Pulmonary artery endothelial cell (primary cell): ENCODE measurements at places on chromosomes 1 and 21. TPM values are rescaled to one million over a fixed set of nuclear protein-coding genes. Genes with fewer than 3 reads are reported as not detected.

DNA sequence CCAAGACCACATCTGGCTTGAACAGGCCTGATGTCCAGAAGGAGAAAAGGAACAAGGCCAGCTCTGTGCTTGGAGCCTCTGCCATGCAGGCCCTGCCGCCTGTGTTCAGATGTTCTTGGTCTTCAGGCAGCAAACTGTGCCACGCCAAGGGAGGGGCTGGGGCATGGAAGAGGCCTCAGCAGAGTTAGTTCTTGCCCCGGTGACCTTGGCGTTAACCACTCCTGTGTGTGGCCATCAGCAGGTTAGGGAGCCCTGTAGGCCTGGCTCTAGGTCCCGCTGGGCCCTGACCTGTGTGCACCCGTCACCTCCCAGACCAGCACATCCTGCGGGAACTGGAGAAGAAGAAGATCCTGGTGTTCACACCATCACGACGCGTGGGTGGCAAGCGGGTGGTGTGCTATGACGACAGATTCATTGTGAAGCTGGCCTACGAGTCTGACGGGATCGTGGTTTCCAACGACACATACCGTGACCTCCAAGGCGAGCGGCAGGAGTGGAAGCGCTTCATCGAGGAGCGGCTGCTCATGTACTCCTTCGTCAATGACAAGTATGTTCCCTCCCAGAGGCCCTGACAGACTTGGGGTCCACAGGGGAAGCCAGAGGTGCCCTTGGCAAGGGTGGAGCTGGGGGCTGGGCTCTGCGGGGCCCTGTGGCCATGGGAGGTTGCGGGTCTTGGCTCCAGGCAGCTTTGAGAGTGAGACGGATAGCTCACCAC is 7.1 kb downstream of the ZC3H12A start:
- DNase-seq = no peak

Gene EPHA10
- not detected in 2 replicates for total RNA-seq

DNA sequence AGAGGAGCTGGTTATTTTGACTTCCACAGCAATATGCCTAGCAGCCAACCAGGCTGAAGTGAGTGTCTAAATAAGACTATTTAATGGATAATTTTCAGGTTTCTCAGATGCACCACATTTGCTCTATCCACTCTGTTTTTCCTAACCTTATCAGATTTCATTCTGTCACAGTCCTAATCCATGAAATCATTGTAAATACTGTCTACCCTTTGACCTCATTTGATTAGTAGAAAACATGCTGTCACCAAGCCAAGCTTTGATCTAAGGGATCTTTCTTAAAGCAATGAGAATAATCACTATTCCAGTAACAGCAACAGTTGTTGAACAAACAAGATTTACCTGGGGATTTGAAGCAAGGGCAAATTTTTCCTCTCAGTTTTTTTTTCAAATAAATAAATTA is 595.6 kb downstream of the LTN1 start:
- no peak for DNase-seq

DNA sequence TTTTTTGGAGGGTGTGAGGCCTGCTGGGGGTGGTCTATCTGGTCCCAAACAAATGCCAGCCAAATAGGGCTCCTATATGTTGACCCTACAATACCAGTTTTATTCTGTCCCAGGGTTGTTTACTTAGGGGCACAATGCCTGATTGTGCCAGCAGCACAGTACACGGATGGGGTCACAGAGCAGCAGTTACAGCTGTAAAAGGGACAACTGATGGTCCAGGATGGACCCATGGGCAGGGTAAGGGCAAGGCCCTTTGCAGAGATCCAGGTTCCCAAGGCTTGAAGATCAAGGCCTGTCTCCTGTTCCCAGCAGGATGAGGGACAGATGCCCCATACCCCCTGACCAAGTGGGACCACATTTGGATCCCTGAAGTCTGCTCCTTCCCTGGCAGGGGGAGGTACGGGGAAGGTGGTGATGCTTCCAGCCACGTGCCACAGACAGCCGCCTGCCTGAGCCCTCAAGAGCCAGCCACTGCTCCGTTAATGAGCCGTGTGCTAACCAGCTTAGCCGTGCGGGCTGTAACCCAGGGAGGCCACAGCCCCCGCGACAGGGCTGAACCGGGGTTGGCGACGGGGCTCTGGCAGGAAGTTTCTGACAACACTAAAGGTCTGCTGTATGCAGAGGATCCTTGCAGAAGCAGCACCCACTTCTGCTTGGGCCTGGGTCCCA is 18.2 kb downstream of the SLC6A9 start:
- no peak for DNase-seq

Gene LINGO4
- total RNA-seq = not detected in 2 replicates
